Stimulated activated CD4-positive, alpha-beta T cell treated with anti-CD3 and anti-CD28 coated beads, Interleukin-4, amount 100 ng/mL, for 4 hours (primary cell): ENCODE measurements at places on chromosomes 5 and 9.

DNA sequence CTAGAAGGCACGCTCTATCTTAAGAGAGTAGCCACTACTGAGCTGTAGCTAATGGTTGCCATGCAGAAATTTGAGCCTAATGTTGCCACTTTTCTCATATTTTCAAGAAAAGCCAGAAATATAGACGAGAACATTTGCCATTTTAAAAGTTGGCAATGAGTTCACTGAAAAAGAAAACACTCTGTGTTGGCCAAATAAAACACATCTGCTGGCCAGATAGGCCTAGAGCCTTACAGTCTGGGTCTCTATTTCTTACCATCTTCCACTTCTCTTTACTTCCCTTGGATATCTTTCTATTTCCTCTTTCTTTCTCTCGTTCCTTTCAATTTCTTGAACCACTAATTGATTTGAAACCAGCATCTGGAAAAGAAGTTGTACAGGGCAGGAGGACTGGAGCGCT is 36.6 kb upstream of the VCAN start:
- no peak for DNase-seq

- no peak for DNase-seq
These were observed 78.2 kb upstream of the RAPGEF1 start for GRCh38 chr9:131818089-131818488.

DNA sequence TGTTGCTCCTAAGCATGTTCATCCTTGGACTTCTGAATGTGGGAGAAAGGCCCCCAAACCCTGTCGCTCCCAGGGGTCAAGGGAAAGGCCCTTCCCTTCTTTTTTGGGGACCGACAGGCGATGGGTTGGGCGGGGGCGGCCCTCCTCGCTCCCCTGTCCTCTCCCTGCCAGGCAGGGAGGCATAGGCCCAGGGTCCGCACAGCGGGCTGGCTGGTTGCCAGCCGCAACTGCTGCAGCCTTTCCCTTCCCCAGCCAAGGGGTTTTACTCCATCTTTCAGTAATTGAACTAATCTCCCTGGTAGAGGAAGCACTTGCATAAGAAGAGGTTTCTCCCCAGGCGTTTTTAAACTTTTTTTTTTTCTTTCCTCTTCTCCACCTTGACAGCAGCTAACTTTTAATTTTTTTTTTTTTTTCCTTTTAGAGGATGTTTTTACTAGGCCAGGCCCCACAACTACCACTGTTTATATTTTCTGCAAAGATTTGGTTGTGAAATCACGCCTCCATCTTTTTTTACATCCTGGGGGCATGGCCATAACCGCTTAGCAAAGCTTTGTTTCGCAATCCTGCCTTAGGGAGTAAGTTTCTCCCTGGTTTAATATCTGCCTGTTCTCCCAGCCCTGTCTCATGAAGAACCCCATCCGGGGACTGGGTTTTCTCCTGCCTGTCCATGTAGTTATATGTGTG is 216.9 kb upstream of the ZNF608 start:
- DNase-seq, result no peak

- no peak for DNase-seq
These were observed 65.8 kb downstream of the RAD23B start for GRCh38 chr9:107348836-107349235.

DNA sequence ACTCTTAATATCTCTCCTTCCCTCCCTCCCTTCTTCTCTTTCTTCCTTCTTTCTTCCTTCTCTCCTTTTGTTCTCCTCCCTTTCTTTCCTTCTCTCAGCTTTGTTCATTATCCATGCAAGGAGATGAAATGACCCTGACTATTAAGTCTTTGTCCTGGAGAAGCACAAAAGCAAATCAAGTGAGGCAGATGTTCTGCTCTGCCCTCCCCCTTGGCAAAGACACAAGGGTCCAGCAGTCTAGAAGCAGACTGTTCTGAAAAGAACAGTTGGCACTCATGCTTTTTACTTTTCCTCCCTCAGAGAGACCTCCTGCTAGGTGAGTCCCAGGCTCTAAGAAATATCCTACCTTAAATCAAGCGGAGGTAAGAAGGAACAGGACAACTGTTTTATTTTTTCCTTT is 1067.6 kb upstream of the DMAC1 start:
- no peak for DNase-seq
